ENCODE measurements at places on chromosomes 11 and 22. TPM values are rescaled to one million over a fixed set of nuclear protein-coding genes. Genes with fewer than 3 reads are reported as not detected.

Gene KLHDC7B
- 0.17 TPM for total RNA-seq

Gene RRAS2
- 60.1 TPM for total RNA-seq

DNA sequence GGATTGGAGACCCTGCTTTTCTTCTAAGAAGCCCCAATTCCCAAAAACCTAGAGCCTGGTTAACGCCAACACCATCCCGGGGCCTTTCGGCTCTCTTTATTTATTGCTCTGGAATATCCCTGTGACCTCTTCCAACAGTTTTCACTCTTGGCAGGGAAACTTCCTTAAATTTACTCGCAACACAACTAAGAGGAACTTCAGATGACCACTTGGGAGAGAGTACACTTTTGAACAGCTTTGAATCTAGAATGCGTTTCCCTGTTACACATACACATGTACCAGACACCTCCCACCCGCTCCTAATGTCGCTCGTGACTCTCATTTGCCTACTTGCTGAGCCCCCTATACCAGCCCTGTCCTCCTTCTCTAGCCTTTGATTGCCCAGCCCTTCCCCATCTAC lies 19.4 kb downstream of the TUBA8 start:
- no peak for DNase-seq
- no peaks in the 10 kb centered on the region for H3K27me3 ChIP-seq
- H3K4me1 ChIP-seq, result no peaks in the 10 kb centered on the region
- H3K4me3 ChIP-seq, result no peak overlapping the region
- peaks cover 26% of the 10 kb centered on the region for H3K36me3 ChIP-seq

DNA sequence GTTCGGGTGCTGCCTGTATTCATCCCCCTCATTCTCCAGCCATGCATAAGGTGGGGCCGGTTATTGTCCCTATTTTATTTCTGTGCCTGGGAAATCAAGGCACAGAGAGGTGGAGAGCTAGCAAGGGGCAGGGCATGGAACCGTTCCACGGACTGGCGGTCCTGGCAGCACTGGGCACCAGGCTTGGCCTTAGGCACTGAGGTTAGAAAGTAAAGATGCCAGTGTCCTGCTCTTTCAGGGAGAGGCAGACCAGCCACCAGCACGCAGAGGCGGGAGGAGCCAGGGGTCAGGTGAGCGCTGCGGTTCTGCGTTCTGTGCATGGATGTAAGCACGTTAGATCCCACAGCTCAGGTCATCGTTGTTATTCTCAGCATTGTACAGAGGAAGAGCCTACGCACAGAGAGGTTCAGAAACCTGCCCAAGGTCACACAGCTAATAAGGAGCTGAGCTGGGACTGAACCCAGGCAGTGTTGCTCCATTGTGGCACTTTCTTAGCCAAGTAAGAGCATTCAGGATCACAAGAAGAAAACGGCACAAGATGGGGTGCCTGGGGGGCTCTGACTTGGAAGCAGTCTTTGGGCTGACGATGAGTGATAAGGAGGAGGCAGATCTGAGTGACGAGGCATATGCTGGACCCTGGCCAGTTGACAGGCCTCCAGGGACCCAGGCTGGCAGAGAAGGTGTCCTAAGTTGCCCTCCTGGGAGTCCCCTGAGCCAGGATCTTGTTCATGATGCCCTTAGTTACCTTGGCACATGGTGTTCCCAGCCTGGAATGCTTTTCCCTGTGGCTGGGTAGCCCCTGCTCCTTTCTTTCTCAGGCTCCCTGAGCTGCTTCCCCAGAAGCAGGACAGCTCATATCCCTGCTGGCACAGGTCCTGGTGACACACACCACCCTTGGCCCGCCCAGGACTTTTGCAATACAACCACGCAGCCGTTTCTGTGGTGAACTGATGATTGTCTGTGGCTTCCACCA lies 41.1 kb downstream of the OSBPL5 start:
- H3K4me1 ChIP-seq, result peaks cover 36% of the 10 kb centered on the region
- no peak overlapping the region for H3K4me3 ChIP-seq
- peak; percentile 97 for DNase-seq

- H3K4me1 ChIP-seq, result no peaks in the 10 kb centered on the region
- no peak for DNase-seq
- no peak overlapping the region for H3K27ac ChIP-seq
- no peaks in the 10 kb centered on the region for H3K36me3 ChIP-seq
- H3K4me3 ChIP-seq, result no peak overlapping the region
Observed at GRCh38 chr11:120578596-120579154, 67.1 kb downstream of the GRIK4 start.

DNA sequence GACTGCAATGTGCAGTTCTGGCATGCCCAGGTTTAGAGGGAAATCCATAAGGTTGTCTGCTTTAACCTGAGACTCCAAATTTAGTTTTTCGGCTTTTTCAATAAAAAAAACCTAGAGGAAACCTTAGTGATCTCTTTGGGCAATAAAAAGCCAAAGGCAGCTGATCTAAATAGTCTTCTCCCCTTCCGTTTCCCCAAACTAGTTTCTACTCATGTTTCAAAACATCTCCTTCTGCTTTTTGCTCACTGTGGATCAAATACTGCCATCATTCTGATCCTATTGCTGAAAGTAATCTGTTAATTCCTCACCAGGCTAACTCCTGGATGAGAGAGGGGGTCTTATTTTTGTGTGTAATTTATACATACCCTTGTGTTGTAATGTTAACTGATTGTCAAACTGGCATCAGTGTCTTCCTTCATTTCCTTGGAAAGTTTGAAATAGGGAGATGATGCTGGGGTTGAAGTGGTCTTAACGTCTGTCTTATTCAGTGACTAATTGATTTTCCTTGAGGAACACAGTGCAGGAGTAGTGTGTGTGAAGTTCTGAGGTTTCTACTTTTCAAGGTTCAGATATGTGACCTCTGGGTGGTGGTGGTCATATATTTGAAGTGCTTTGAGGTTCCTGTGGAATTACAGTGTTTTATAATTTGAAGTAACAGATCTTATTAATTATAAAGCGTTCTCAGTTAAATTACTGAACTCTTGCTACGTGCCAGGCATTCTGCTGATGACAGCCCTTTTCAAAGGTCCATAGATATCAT lies 55.0 kb downstream of the ARHGAP42 start:
- peaks cover 34% of the 10 kb centered on the region for H3K4me1 ChIP-seq
- no peaks in the 10 kb centered on the region for H3K27me3 ChIP-seq
- DNase-seq, result no peak
- no peaks in the 10 kb centered on the region for H3K36me3 ChIP-seq
- no peak overlapping the region for H3K4me3 ChIP-seq

DNA sequence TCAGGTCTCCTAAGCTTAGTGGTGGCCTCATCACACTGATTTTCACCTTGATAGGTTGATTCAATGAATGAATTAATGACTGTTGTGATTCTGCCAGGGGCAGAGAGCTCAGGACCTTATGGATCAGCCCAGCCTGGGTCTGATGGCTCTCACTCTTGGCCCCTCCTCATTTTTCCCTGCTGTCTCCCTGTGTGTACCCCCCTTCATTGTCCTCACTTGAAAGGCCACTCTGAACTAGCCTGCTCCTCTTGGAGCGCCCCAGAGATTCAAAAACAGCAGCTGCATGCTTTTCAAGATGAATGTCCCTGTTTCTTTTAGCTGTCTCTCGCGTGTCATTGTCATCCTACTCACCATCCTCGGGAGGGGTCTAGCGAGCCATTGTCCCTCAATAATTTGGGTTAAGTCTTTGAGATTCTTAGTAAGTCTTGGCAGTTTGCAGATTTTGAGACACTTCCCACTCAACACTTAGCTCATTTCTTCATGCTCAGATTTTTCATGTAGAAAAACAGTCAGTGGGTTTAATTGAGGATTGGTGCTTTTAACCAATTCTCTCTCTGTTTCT lies 42.5 kb upstream of the MICAL2 start:
- H3K27me3 ChIP-seq, result no peaks in the 10 kb centered on the region
- no peaks in the 10 kb centered on the region for H3K36me3 ChIP-seq
- no peak overlapping the region for H3K4me3 ChIP-seq
- H3K27ac ChIP-seq, result peak overlapping the region; percentile 69

DNA sequence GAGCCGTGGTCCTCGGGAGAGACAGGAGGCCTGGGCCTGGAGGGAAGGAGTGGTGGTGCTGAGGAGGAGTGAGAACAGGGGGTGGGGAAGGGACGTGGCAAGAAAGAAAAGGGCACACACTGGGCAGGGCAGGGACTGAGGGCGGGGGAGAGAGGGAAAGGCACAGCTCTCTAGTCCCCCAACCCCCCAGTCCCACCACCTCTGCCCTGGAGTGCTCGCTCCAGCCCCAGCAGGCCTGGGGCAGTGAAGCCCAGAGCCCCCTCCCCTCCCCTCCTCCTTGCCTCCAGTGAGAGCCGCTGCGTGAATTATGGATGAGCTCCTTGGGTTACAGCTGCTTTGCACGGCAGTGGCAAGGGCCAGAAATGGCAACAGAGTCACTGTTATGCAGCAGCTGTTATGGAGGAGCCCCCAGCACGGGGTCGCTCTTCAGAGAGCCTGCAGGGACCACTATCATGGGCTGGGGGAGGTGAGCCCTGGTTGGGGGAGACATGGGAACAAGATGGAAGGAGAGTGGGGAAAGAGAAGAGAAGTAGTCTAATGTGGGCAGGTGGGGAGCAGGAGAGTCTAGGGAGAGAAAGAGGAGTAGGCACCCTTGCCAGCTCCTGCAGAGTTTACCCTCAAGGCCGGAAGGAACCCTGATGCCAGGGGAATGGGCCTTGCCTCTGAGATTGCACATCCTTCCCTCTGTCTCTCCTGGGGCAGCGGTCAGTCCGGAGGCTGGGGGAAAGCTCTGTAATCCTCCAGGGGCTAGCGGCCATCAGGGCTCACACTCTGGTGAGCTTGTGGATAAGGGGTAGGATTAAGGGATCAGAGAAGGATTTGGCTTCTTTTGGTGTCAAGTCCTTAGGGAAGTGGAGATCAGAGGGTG lies 3.6 kb downstream of the RTN4RL2 start:
- H3K4me1 ChIP-seq, result peaks cover 25% of the 10 kb centered on the region
- H3K36me3 ChIP-seq, result no peaks in the 10 kb centered on the region
- no peak overlapping the region for H3K27ac ChIP-seq
- H3K27me3 ChIP-seq, result no peaks in the 10 kb centered on the region
- H3K4me3 ChIP-seq, result no peak overlapping the region
- DNase-seq, result no peak

DNA sequence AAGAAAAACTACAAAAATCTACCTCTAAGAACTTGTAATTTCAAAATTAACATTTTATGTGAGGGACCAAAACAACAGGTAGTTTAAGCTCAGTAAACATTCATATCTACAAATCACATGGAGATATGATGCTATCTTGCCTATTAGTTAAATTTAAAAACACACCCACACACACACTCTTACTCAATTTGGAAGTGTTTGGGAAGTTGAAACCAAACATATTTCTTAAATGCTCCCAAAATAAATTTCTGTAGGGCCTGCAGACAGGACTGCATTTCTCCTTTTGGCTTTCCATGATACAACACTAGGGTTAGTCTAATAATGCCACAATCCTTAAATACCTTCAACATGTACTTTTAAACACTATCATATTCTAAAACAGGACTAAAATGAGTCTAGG lies 7.0 kb downstream of the PITPNB start:
- no peak for DNase-seq
- no peak overlapping the region for H3K4me3 ChIP-seq
- peaks cover 58% of the 10 kb centered on the region for H3K4me1 ChIP-seq
- peaks cover 24% of the 10 kb centered on the region for H3K36me3 ChIP-seq
- H3K27me3 ChIP-seq, result no peaks in the 10 kb centered on the region
- H3K27ac ChIP-seq, result no peak overlapping the region

GRCh38 chr11:14350215-14350614 lies 8.8 kb downstream of the RRAS2 start:
- no peaks in the 10 kb centered on the region for H3K4me1 ChIP-seq
- no peak overlapping the region for H3K27ac ChIP-seq
- H3K36me3 ChIP-seq, result no peaks in the 10 kb centered on the region
- DNase-seq, result no peak
- no peaks in the 10 kb centered on the region for H3K27me3 ChIP-seq
- no peak overlapping the region for H3K4me3 ChIP-seq

DNA sequence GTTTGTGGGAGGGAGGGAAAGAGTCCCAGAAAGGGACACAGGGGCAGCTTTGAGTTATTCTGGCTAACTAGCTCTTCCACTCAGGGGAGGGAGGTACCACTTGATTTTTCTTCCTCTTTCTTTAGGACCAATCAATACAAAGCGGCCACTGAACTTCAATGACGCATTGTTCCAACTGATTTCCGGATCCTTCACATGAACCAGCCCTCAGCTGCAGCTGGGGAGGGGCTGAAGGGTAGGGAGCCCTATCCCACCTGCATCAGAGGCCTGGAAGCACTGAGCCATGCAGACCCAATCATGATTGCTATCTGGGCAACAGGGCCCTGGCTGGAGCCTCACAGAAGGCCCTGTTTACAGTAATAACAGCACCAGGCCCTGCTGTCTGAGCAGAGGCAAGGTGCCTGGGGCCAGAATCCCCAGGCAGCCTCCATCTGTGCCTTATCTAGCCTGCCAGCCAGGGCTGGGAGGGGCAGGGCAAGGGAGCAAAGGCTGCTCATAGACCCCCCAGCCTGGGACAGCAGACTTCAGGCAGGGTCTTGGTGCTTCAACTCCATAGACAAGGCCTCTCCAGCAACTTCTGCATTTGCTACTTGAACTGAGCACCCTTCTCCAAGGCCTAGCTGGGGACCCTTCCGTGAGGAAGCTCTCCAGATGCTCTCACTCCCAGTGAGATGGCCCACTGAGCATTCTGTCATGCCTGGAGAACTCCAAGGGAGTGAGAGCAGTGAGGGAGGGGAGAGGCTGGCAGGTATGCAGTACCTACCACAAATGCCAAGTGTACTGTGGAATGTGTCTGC lies 22.5 kb downstream of the CLPB start:
- DNase-seq, result no peak
- H3K36me3 ChIP-seq, result no peaks in the 10 kb centered on the region
- H3K4me1 ChIP-seq, result peaks cover 45% of the 10 kb centered on the region
- H3K27me3 ChIP-seq, result no peaks in the 10 kb centered on the region
- no peak overlapping the region for H3K4me3 ChIP-seq

- H3K27ac ChIP-seq, result peak overlapping the region; percentile 75
- peaks cover 10% of the 10 kb centered on the region for H3K4me1 ChIP-seq
- H3K27me3 ChIP-seq, result no peaks in the 10 kb centered on the region
- H3K4me3 ChIP-seq, result peak overlapping the region; percentile 76
- no peaks in the 10 kb centered on the region for H3K36me3 ChIP-seq
- no peak for DNase-seq
Observed at GRCh38 chr11:88337987-88338668, 592 bp upstream of the CTSC start.

DNA sequence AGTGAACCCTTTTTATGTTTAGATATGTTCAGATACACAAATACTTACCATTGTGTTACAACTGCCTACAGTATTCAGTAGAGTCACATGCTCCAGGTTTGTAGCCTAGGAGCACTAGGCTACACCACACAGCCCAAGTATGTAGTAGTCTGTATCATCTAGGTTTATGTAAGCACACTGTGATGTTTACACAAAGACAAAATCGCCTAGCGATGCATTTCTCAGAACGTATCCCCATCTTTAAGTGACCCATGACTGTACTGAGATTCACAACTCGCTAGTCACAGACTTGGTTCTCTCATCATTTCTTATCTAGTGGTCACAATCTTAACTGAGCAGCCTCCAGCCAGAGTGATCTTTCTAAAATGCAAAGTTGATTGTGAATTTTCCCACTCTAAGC lies 119.2 kb downstream of the RASSF10 start:
- no peaks in the 10 kb centered on the region for H3K36me3 ChIP-seq
- H3K27ac ChIP-seq, result no peak overlapping the region

GRCh38 chr11:130646881-130647280 lies 198.4 kb downstream of the ADAMTS15 start:
- no peaks in the 10 kb centered on the region for H3K36me3 ChIP-seq
- no peak overlapping the region for H3K4me3 ChIP-seq
- peaks cover 34% of the 10 kb centered on the region for H3K4me1 ChIP-seq
- DNase-seq, result peak; percentile 80
- no peak overlapping the region for H3K27ac ChIP-seq

All from esophagus muscularis mucosa (tissue), 4 donors.